ENCODE measurements at places on chromosomes 2 and 18.

GRCh38 chr2:55235724-55236538 is 3.4 kb downstream of the RPS27A start:
- no peak for DNase-seq

- no peak for DNase-seq
These were observed 40.2 kb upstream of the CHMP1B start for GRCh38 chr18:11811009-11811408.

GRCh38 chr2:226971770-226972169 is 135.9 kb downstream of the RHBDD1 start:
- DNase-seq = no peak

GRCh38 chr2:25000503-25001324 is 29.0 kb upstream of the DNAJC27 start:
- no peak for DNase-seq

DNA sequence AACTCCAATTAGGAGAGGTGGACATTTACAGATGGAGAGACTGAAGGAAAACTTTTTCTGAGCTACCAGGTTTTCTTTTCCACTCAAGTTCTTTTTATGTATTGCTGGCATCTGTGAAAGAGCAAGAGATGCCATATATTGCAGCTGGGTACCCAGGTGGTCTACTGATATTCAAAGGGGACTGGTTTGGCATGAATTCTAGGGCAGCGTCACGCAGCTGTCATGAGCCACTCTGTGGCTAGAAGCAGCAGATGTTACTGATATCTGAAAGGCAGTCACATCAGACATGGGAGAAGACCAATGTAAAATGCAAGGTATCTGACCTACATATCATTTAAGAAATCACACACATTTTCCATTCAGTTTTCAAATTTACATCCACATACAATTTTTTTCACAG is 408.8 kb downstream of the GALNT13 start:
- DNase-seq = no peak

- no peak for DNase-seq
These were observed 564 bp upstream of the TTR start for GRCh38 chr18:31591113-31591512.
